ENCODE measurements at places on chromosomes 7 and 10.

GRCh38 chr7:157021071-157021870, 10.8 kb upstream of the MNX1 start:
- DNase-seq: no peak

GRCh38 chr10:113006656-113007342, 56.8 kb downstream of the TCF7L2 start:
- no peak for DNase-seq

- DNase-seq: no peak
Measured at GRCh38 chr10:21213381-21213780, 312.1 kb downstream of the SKIDA1 start.

- DNase-seq: no peak
Measured at GRCh38 chr7:55622241-55622640, 49.9 kb upstream of the VOPP1 start.

DNA sequence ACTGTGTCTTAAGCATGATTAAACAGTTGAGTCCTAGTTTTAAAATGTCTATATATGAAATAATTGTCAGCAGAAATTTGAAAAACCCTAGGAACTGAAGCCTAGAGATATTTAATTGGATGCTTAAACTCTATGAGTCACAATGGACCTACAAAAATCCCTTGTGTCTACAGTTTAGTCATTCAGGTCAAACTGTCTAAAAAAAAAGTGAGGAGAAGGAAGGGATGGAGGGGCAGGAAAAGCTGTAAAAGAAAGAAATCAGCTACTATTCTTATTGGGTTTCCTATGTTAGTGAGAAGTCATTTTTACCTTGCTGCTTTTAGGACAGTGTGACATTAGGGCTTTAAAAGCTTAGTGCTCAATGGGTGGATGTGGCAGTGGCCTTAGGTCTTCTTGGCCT, 406.1 kb upstream of the FZD8 start:
- DNase-seq: no peak

DNA sequence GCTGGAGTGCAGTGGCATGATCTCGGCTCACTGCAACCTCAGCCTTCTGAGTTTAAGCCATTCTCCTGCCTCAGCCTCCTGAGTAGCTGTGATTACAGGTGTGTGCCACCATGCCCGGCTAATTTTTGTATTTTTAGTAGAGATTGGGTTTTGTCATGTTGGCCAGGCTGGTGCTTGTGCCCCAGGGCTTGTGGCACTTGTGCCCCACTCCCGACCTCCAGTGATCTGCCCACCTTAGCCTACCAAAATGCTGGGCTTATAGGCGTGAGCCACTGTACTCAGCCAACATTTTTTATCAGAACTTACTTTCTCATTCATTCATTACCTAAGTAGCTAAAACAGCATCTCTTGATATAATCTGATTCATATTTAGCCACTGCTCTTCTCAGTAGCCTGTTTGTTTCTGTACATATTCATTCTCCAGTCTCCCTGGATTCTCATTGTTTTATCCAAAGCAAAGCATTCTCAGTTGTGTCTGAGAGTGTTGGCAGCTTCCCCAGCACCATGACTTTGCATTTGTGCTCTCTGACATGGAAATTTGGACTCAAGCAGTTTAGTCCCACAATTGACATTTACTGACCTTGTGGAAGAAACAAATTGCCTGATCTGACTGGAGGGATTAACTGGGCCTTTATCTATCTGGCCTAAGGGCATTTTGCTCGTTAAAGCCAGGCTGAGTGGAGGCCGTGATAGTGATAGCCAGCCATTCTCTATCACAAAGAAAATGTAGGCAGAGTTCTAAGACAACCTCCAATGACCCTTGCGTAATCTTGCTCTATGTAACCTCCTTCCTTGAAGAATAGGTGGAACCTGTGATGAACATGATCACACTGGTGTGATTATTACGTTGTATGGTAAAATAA, 44.9 kb downstream of the AKR1B15 start:
- DNase-seq: no peak

- no peak for DNase-seq
Measured at GRCh38 chr7:87003872-87004798, 55.3 kb downstream of the ELAPOR2 start.

- no peak for DNase-seq
Measured at GRCh38 chr7:31382722-31383121, 42.2 kb upstream of the NEUROD6 start.

GRCh38 chr7:153193144-153193595, 433.6 kb downstream of the ACTR3B start:
- DNase-seq: no peak

DNA sequence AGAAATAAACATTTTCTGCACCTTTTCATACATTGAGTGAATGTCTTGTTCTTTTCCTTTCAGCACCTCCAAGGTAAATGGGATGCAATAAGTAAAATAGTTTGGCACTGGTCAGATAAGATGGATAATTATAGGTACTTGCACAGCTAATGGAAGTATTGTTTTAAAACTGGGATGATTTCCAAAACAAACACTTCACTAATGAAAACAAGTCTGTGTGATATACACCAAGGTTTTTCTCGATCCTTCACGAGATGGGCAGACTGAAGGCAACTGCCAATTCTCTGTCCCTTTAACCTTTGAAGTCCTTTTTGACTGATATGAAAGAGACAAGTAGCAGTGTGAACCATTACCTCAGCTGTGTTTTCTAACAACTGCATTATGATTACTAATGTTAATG, 423.8 kb downstream of the GFRA1 start:
- no peak for DNase-seq

DNA sequence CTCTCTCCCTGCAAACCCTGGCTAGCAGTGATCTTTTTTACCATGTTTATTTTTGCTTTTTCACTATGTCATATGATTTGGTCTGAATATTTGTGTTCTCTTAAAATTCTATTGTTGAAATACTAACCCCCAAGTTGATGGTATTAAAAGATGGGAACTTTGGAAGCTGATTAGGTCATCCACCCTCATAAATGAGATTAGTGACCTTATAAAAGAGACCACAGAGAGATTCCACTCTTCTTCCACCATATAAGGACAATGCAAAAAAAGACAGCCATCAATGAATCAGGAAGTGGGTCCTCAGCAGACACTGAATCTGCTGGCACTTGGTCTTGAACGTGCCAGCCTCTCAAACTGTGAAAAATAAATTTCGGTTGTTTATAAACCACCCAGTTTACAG, 112.8 kb upstream of the KCND2 start:
- DNase-seq: no peak

DNA sequence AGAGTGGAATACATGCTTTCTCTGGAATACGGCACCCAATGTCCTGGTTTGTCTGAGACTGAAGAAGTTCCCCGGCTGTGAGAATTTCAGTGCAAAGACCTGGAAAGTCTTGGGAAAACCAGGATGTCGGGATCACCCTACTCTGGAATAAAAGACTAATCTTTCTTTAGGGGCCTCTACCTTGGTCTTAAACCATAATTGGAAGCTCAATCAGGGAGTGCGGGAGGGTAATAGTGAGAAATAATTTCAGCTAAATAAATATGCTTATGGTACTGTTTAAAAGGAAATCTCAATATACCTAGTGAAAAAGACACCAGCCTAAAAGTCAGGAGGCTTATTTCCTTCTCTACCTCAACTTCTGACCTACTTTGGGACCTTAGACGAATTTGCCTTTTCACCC, 236.1 kb upstream of the GLI3 start:
- DNase-seq: no peak

GRCh38 chr10:62085404-62085803, 183.2 kb downstream of the RTKN2 start:
- DNase-seq: no peak

DNA sequence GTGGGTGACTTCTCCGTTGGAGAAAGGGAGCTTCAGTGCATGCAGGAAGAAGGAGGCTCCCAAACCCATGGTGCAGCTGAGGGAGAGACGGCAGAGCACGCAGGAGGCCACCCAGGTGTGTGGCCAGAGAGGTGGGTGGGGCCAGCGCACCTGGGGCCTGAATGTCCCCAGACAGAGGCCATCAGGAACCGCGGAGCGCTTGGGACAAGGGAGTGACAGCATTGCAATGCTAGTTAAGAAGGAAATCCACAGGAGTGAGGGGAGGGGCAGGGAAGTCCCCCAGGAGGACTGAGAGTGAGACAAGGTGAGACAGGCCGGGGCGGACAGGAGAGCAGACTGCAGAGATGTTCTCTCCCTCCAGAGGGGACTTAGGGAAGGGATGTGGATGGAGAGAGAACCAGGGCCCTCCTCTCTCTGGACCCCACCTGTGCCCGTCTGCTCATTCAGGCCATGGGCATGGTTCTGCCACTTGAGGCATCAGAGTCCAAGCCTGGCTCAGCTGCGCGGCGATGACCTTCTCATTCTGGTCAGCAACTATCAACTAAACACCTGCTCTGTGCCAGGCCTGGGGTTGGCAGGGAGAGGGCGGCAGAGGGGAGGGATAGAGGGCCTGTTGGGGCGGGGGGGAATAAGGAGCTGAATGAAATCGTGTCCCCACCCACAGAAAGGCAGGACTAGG, 69.4 kb upstream of the COL13A1 start:
- DNase-seq: no peak

GRCh38 chr10:98664329-98665042, 217.8 kb upstream of the HPS1 start:
- DNase-seq: peak; percentile 73

- no peak for DNase-seq
Measured at GRCh38 chr10:112821663-112822062, 128.4 kb upstream of the TCF7L2 start.

DNA sequence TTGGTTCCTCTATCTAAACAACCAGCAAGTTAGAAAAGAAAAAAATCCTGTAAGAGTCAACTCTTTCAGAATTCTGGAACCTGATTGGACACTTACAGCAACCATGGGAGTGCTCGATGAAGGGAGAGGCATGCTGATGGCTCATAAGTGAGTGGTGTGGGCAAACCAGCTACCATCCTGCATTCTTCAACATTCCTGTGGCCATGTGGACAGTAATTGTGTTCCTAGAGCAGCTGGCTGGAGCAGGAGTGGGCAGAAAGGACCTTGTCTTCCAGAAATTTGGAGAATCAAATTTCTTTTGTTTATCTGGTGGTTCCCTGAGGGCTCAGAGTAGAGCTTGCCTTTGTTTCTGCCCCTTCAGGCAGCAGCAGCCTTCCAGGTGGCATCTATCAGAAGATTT, 22.5 kb upstream of the MYL7 start:
- DNase-seq: no peak

DNA sequence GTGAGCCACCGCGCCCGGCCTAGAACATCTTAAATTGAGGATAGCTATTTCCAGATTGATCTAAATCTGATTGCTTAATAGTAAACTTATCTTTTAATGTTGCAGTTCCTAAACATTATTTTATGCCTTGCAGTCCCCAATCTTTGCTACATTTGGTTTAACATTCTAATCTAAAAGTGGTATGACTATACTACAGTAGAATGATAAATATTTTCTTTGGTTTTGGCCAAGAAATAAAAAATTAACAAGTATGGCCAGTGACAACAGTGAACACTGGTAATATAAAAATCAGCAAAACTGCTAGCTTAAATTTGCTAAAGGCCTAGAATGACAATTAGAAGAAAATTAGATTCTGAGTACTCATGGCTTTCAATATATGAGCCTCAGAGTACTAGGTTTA, 73.5 kb downstream of the CDK6 start:
- no peak for DNase-seq

DNA sequence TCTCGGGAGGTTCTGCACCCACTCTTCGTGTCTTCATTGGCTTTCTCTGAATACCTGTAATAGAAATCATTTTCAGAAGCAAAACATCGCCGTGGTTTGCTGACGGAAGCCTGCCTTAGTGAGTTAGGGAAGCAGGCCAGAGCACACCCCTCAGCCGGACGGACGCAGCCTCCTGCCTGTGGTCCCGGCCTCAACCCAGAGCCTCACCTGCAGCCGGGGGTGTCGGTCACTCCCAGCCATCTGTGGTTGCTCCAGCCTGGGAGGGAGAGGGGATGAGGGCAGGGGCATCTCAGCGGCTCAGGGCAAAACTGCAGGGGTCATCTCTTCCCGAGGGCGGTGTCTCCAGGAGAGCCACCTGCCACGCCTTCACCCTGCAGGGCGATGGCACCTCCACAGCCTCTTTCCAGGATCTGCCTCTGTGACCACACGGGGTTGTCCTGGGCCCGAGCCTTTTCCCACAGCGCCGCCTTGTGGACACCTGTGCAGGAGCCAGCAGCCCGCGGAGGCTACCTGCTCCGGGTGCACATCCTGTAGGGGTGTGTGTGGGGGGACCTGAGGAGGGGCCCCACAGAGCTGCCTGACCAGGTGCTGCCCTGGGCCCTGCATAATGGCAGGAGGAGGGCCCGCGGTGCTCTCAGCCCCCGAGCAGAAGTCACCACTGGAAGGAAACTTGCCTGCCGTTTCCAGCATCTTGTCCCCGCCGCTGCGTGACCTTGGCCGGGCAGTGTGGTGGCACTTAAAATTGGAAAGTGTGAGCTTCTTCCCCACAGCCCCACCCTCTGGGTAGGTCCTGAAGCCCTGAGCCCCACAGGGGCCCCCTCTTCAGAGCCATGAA, 21.6 kb upstream of the AP5Z1 start:
- DNase-seq: peak; percentile 78

GRCh38 chr10:45425621-45426563, 51.9 kb downstream of the ALOX5 start:
- DNase-seq: no peak

- DNase-seq: peak; percentile 90
Measured at GRCh38 chr10:17665747-17666146, 21.8 kb downstream of the STAM start.

DNA sequence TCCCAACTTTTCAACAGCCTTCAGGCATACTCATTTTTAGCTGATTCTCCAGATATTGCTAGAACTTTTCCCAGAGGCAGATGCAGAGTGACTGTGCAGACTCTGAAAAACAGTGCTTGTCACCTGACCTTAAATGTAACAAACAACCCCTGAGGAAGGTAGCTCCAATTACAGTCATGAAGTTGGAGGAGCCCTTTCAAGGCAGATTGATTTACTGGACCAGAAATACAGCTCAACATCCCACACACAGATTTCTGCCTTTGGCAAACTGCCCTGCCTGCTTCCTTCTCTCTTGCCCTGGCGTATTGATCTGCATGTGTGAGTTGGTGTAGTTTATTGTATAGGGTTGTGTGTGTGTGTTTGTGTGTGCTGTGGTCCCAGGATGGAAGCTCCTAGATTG, 38.5 kb downstream of the PYROXD2 start:
- DNase-seq: no peak

DNA sequence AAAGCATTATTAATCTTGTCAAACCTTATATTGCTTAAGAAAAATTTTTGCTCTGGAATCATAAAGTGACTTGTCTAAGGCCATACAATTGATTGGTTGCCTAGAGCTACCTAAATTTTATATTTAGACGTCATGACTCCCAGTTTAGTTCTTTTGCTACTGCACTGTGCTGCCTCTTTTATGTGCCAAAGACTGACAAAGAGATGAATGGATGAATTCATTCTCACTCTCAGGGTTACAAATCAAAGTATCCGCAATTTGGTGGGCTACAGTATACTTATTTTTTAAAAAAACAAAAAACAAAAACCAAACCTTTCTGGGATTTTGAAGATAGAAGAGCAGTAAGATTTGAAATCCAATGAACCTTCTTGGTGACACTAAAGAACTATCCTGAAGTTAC, 27.7 kb upstream of the TMEM229A start:
- DNase-seq: no peak

GRCh38 chr10:22504766-22505165, 159.5 kb downstream of the SPAG6 start:
- no peak for DNase-seq

GRCh38 chr10:118412932-118413331, 70.8 kb upstream of the FAM204A start:
- DNase-seq: no peak

Measured in suppressor macrophage treated with lipopolysaccharide for 1 hour (primary cell).